ENCODE measurements at places on chromosomes 7 and 10. TPM values are rescaled to one million over a fixed set of nuclear protein-coding genes. Genes with fewer than 3 reads are reported as not detected.
A peak's percentile ranks its signal among the peaks of the same experiment; 100 is the strongest.

The HMX3 gene
- not detected for total RNA-seq

The TMEM273 gene
- 3.8 TPM for total RNA-seq

The ANLN gene
- 43.2 TPM for total RNA-seq

DNA sequence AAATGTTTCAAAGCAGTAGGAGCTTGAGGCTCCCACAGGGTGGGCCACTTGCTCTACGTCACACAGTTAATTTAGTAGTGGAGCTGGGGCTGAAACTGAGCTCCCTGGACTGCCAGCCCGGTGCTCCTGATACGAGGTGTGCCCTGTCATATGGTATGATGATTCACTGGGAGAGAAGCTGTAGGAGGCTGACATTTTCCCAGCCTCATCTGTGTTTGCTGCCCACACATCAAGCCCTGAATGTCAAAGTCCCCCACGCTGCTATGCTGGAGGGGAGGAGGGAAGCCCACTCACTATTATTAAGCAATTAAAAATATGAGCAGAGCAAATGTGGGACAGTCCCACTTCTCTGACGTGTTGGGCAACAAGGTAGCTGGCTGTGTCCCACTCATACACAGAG lies 81.2 kb upstream of the SORCS3 start:
- ATAC-seq = no peak

- peak; percentile 69 for ATAC-seq
Observed at GRCh38 chr10:624605-625332, 64.7 kb downstream of the DIP2C start.

GRCh38 chr10:133280391-133281059 lies 3.9 kb upstream of the ADAM8 start:
- peak; percentile 9 for ATAC-seq

GRCh38 chr10:11341283-11341960 lies 270.0 kb downstream of the USP6NL start:
- ATAC-seq = no peak

- no peak for ATAC-seq
Observed at GRCh38 chr7:150735596-150736358, 1.4 kb upstream of the GIMAP5 start.

DNA sequence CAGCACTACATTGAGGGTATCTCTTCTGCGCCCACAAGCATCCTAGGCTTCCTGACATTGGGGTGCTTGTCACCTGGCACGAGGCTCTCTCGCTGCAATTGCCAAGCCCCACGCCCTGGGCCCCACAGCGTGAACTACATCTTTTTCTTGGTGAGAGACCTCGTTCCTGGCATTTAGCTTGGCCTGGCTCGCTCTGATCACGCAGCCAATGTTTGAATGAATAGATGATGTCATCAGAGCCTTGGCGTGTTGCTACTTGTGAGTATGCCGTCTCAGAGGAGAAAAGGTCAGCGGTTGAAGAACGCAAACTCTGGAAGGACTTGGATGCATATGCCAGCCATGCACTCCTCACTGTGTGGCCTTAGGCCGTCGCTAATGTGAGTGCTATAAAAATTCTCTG lies 150.2 kb upstream of the AUTS2 start:
- peak; percentile 71 for ATAC-seq
